ENCODE measurements at places on chromosomes 7 and 10.

DNA sequence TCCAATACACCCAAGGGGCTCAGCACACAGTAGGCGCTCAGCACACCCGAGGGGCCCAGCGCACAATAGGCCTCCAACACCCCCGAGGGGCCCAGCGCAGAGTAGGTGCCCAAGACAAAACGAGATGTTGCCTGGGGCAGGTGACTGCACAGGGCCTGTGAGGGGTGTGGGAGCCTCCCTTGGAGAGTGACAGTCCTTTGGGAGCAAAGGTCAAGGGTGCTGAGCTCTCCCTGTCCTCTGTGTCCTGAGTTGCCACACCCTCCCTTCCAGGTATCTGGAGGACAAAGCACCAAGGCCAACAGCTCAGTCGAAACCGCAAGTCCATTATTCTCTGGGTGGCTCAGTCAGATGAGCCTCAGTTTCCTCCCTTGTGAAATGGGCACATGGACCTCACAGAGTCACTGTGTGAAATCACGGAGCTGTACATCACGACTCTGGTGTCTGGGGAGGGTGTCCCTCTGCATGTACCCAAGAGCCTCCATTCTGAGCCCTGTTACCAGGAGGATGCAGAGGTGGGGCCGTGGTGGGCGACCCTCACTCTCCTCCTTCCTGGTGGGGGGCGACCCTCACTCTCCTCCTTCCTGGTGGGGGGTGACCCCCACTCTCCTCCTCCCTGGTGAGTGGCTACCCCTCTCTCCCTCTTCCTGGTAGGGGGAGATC, 81.3 kb downstream of the FOXL3 start:
- peak; percentile 61 for DNase-seq

- no peak for DNase-seq
These were observed 93.7 kb downstream of the MDFIC start for GRCh38 chr7:115015619-115016018.

GRCh38 chr7:79652619-79653018, 199.2 kb upstream of the MAGI2 start:
- DNase-seq, result no peak

DNA sequence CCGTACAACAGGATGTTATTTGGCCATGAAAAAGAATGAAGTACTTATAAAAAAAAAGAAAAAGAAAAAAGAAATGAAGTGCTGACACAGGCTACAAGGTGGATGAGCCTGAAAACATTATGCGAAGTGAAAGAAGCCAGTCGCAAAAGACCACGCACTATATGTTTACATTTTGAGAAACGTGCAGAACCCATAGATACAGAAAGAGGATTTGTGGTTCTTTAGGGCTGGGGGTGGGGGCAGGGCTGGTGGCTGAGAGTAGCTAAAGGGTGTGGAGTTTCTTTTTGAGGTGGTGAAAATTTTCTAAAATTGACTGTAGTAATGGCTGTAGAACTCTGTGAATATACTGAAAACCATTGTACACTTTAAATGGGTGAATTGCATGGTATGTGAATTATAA, 86.0 kb upstream of the FAM20C start:
- no peak for DNase-seq

DNA sequence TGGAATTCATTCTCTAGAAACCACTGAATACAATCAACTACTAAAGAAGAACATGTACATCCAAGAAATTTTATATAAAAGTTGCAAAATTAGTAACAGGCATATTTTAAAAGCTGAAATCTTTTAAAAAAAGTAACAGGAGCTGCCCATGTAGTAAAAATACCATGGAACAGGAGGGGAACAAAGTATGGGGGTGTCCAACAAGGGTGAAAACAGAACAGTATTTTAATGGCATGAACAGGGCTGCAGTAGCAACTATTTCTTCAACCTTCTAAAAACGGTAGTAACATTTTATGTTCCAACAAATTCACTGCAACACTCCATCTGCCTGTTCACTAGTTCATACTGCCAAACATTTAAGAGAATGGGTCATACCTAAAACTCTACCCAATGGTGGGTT, 77.0 kb downstream of the ABLIM1 start:
- no peak for DNase-seq

GRCh38 chr7:110050785-110051184, 1040.1 kb upstream of the LRRN3 start:
- DNase-seq, result no peak

DNA sequence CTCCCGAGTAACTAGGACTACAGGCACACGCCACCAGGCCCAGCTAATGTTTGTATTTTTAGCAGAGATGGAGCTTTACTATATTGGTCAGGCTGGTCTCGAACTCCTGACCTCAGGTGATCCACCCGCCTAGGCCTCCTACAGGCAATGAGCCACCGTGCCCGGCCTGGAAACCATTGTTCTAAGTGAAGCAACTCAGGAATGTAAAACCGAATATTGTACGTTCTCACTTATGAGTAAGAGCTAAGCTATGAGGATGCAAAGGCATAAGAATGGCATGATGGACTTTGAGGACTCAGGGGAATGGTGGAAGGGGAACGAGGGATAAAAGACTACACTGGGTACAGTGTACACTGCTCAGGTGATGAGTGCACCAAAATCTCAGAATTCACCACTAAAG, 235.1 kb upstream of the AUTS2 start:
- DNase-seq, result no peak

DNA sequence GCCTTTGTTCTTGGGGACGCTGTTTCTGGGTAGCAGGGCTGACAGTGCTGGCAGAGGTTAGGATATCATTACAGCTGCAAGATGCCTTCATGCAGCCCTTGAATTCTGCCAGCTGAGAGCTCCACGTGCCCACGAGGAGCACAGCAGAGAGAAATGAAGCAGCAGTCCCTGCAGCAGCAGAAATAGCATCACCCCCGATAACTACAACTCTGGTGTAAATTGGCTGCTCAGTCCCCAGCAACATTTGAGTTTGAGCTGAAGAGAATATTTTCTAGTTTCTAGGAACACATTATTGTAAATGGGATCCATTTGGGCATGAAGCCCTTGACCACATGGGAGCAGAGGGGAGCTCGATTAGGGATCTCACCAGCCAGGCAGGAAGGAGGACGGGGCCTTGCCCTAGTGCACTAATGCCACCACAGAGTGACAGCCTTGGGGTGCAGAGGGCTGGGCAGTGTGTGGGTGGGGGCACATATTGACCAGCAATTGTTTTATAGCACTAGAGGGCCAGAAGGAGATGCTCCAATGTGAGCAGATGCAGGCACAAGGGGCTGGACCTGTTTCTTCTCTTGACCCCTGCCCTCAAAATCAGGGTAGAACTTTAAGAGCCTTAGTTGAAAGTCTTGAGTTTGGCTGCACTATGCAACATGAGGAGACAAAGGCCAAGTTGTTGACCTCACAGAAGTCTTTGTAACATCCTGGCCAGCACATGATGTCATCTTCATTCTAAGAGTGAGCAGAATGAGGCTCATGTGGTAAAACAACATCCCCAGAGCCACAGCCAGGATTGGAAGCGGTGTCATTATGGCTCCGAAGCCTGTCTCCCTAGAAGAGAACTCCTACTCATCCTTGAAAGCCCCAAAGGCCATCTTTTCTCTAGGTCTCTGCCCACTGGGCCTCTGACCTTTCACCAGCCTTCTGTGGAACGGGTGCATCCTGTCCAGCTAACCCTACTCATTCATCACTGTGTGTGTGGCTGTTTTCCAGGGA, 52.6 kb downstream of the ADCY1 start:
- no peak for DNase-seq

- DNase-seq, result no peak
These were observed 85.5 kb upstream of the CACUL1 start for GRCh38 chr10:118840071-118840775.

- peak; percentile 39 for DNase-seq
These were observed 18.6 kb upstream of the ADRB1 start for GRCh38 chr10:114024876-114025610.

GRCh38 chr7:128933180-128933891, 4.4 kb upstream of the IRF5 start:
- DNase-seq, result no peak

- no peak for DNase-seq
These were observed 977 bp downstream of the TMEM248 start for GRCh38 chr7:66921918-66922486.

DNA sequence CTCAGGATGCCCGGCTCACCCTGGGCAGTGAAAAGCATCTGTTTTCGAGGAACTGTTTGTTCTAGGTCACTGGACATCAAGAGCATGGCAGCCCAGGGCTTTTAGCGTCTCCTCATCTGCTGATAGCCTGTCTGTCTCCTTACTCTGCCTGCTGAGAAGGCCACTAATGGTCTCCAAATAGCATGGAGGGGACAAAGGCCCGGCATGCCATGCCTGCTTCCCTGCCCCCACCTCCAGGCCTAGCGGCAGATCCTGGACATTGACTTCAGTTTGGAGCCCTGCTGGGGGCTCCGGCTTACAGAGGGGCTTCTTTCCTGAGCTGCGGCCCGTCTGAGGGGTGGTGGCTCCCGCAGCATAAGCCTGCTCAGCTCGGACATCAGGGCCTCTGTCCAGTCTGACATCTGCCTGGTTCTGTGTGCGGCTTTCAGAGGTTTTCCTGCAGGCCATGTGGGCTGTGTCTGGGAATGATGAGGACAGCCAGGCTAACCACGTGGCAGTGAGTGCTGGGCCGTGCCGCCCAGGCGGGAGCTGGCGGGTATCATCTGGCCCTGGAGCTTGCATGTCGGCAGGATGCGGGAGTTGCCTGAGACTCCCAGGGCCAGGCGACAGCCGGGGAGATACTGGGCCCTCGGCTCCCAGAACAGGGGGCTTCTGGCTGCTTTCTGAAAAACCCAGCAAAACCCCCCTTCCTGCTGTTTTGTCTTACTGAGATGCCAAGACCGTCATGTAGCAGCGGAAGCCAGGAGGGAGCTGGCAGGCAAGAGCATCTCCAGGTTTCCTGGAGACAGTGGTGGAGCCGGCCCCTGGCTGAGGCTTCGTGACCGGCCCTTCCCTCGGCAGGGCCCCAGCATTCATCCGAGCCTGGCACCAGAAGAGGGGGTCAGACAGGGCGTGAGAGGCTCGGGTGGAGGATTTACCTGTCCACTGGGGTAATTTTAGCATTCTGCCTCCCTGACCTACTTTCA, 9.2 kb downstream of the PFKFB3 start:
- no peak for DNase-seq

GRCh38 chr7:16023046-16023445, 336.6 kb upstream of the MEOX2 start:
- DNase-seq, result no peak

DNA sequence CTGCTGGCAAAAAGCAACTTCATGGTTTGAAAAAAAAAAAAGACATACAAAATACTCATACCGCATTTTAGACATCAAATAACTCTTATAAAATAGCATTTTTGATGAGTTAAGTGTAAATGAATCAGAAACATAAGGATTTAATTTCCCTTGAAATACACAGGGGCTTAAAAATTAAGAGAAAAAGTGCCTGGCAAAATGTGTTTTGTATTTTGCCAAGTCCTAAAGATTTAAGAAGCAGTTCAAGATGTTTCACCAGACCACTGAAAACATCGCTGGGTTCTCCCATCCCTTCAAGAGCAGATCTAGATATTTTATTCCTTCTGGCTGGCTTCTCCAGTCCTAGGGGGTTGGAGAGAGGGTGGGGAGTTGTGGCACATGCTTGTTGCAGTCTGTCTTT, 396.4 kb downstream of the INHBA start:
- DNase-seq, result no peak

DNA sequence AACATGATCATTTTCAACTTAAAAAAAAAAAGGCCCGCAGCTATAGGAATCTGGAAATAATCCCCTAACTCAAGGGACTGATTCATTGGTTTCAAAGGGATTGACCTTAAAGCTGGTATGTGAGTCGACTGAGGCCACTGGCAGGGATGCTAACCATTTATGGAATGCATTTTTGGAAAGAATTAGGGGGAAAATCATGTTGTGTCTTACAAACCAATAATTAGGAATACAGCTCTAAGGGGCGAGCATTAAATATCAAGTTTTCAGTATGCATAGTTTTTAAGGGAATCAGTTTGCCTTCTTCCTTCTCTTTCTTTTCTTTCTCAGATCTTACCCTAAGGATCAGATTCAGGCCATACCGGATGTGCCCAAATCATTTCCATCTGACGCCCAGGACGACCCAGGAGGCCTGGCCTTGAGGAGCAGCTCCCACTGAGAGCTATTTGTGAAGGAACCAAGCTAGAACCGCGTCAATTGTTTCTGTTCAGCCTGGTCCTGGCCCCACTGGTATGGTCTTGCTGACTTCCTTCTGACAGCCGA, 48.7 kb downstream of the BPGM start:
- DNase-seq, result no peak

DNA sequence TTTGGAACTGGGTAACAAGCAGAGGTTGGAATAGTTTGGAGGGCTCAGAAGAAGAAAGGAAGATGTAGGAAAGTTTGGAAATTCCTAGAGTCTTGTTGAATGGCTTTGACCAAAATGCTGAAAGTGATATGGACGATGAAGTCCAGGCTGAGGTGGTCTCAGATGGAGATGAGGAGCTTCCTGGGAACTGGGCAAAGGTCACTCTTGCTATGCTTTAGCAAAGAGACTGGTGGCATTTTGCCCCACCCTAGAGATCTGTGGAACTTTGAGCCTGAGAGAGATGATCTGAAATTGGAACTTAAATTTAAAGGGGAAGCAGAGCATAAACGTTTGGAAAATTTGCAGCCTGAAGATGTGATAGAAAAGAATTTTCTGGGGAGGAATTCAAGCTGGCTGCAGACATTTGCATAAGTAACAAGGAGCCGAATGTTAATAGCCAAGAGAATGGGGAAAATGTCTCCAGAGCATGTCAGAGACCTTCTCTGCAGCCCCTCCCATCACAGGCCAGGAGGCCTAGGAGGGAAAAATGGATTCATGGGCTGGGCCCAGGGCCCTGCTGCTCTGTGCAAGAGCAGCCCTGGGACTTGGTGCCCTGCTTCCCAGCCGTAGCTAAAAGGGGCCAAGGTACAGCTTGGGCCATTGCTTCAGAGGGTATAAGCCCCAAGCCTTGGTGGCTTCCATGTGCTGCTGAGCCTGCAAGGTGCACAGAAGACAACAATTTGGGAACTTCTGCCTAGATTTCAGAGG, 3.6 kb downstream of the PDSS1 start:
- no peak for DNase-seq

DNA sequence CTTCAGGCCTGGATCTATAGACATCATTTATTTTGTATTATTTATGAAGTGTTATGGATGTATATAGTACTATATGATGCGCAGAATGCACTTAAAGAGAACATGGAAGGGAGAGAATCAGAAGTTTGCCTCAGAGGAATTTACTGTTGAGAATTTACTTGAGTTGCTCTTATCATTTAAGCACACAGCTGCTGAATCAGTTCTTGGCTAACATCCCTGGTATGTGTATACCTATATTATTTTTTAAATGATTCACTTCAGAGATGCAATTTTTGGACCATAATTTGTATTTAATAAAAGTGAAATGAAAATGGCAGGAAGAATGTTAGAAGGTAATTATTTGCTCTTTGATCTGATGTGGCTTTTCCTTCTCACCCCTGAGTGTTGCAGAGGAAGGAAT, 191.6 kb downstream of the BICC1 start:
- DNase-seq, result no peak

GRCh38 chr10:112261281-112261822, 21.8 kb upstream of the TECTB start:
- DNase-seq, result no peak

DNA sequence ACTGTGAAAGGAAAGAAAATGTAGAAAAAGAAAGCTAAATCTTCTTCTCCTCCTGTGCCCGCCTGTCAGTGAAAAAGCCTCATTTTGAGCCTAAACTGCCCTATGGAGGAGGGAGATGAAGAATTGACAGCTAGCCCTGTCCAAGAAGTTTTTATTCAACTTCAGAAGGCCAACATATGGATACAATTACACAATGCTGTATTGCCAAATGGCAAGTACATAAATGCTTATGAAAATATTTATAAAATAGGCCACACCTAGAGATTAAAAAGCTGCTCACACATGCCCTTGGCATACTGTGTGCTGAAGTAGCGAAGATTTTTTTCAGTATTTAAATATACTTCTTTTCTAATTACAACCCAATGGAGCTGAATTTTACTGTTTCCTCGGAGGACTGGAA, 65.1 kb upstream of the NEBL start:
- no peak for DNase-seq

Data from GM19239 (cell line).